ENCODE measurements at places on chromosomes 3 and 15.

GRCh38 chr3:154973851-154974250 is 106.3 kb upstream of the MME start:
- DNase-seq: no peak

DNA sequence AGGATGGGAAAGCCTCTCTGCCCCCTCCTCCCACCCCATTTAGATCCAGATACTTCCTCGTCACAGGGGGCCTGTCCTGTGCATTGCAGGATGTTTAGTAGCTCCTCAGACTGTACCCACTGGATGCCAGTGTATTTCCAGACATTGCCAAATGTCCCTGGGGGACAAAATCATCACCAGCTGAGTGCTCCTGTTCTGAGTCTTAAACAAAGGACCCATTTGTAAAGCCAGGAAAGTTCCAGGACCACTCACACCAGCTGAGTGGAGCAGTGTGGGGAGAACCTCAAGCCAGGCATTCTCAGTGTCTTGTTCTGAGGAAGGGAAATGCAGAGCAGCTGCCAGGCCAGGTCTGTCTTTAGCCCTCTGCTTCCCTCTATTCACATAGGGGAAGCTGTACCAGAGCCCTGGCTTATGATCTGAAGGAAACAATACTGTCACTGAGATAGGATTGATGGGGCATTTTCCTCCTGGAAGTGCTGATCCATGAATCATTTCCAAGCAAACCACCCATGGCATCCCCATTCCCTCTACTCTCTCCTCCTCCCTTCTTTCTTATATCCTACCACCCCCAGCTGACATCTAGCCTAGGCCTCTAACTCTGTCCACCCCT is 67.4 kb upstream of the MEX3B start:
- no peak for DNase-seq

GRCh38 chr3:20375302-20375701 is 189.3 kb upstream of the SGO1 start:
- no peak for DNase-seq

DNA sequence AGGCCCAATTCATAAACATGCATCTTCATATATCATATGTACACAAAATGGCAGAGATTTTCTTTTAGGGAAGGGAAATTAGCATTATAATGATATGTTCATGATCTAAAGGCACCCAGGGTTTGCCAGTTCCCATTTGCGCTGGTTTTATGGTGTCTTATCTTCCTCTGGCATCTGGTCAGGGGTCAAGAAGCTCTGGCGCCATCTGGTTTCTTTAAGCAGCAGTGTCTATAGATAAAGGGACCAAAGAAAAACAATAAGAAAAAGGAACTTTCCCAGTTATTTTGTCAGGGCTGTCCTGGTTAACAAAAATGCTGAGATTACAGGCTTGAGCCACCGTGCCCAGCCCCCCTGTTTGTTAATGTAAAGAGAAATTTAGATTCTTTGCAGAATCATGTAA is 3.3 kb upstream of the DCP1A start:
- DNase-seq: peak; percentile 79

GRCh38 chr15:74130849-74131627 is 652 bp downstream of the ISLR2 start:
- no peak for DNase-seq

DNA sequence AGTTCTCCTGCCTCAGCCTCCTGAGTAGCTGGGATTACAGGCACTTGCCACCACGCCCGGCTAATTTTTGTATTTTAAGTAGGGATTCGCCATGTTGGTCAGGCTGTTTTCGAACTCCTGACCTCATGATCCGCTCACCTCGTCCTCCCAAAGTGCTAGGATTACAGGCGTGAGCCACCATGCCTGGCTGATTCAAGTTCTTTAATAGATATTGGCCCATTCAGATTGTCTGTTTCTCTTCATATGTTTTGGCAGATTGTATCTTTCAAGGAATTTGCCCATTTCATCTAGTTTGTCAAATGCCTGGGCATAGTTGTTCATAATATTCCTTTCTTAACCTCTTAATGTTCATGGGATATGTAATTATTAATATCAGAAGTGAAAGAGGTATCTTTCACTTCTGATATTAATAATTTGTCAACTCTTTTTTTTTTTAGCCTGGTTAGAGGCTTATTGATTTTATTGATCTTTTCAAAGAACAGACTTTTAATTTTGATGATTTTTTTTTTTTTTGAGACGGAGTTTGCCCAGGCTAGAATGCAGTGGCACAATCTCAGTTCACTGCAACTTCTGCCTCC is 40.2 kb upstream of the ZFAND6 start:
- no peak for DNase-seq

GRCh38 chr15:76636059-76636458 is 269.1 kb downstream of the SCAPER start:
- no peak for DNase-seq

DNA sequence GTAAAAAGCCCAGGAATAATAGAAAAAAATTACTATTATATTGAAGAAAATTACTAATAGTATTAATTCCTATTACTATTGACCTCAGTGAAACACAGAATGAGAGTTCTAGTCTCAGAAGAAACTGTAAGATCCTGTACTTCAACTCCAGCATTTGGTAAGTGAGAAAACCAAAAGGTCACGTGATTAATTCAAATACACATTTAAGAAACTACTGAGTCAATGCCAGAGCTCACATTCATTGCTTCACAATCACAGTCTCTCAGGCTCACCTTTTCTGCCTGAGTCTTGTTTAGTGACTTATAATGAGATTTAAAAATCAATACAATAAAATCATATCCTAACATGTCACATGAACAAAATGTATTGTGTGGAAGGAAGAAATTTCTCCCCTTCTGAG is 556.1 kb downstream of the FGF12 start:
- no peak for DNase-seq

- no peak for DNase-seq
Observed at GRCh38 chr3:127884041-127884440, 31.0 kb upstream of the KBTBD12 start.
